ENCODE measurements at places on chromosomes 6 and 20. TPM values are rescaled to one million over a fixed set of nuclear protein-coding genes. Genes with fewer than 3 reads are reported as not detected.

GRCh38 chr6:43070028-43070632 is 6.0 kb upstream of the PTK7 start:
- DNase-seq = peak; percentile 77

DNA sequence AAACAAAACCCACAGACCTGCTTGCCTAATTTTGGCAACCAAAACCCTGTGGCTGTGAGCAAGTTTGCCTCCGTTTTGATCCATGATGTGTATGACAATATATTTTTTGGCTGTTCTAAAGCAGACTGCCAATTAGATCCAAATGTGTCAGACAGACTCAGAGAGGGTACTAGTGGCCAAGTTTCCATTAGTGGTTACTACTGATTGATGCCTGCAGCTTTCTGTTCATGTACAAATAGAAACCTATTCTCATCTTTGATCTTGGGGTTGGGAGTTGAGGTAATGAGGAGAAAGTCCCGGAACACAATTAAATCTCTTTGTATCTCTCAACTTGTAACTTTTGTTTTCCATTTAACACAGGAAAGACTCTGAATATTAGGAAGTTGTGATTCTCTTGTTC is 100.9 kb downstream of the RNF144B start:
- DNase-seq = peak; percentile 16

DNA sequence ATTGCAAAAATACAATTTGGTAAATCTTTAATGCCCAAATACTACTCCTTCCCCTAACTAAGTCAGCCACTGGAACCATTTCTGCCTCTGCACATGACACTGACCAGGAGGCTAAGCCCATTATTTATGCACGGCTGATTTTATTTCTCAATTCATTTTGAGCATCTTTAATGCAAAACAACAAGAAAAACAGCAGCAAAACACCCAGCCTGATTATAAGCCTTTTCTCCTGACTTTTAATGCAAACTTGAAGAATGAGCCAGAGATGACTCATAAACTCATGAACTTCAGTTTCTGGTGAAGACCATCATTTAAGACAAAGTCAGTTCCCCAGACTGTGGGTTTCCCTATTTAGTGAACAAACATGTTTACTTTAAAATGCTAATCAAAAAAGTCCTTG is 51.6 kb downstream of the CYP24A1 start:
- DNase-seq = peak; percentile 82

DNA sequence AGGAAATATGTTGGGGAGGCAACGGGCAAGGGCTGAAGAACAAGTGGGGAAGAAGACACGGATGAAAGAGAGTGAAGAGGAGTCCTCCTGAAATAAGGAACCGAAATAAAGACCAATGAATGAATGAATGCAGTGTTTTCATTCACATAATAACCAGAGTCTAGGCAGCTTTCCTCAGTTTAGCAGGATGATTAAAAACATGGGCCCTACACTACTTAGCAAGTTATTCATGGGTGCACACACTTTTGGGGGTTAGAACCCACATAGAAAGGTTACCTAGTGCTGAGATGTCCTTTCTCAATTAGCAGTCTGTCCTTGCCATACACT is 5.9 kb upstream of the FUCA2 start:
- no peak for DNase-seq

DNA sequence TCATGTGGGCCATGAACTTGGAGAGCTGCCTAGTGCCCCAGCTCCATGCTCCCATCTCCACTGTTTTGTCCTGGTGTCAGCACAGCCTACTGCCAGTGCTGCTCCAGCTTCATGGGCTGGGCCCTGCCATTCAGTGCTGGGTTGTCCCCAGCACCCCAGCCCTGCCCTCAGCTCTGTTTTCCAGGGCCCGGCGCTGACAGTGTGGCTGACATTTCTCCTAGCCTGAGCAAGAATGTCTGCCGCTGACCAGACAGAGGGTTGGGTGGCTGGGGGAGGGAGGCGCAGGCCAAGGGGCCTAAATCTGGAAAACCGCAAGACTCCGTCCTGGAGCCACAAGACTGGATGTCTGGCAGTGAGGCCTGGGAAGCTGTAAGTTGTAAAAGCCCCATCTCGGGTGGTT is 78.9 kb downstream of the DHX35 start:
- DNase-seq = no peak

GRCh38 chr20:5109276-5109675 is 10.5 kb downstream of the PCNA start:
- DNase-seq = no peak

DNA sequence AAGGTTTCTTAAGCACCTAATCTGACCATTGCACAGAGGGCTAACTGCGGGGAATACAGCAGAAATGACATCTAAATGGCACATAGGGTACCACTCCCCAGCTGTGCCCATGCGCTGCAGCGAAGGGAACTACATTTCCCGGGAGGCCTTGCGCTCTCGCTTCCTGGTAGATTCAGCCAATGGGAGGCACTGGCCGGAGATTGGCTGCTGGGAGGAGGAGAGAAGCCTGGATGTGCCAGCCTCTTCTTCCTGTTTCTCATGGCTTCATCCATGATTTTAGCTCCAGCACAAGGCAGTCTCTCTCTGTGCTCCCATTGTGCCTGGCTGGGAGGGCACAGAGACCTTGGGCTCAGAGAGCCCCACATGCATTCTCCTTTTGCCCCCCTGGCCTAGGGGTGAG is 101.7 kb upstream of the FOXA2 start:
- DNase-seq = peak; percentile 82

DNA sequence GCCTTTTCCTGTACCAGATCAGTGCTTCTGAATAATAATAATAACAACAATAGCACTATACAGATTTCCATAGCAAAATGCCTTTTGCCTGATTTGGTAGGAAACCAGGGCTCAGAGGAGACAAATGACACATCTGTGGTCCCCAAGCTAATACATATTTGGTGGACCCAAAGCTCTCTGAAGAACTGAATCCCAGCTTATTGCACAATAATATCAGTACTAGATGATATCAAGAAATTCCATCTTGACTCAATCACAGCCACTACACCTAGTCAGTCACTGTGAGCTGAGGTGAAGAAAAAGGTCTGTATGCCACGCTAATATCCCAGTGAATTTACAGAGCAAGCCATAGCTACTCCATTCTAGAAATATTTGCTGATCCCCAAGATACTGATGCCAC is 270.6 kb upstream of the RIN2 start:
- DNase-seq = no peak

GRCh38 chr6:3450888-3451287 is 6.0 kb downstream of the SLC22A23 start:
- peak; percentile 31 for DNase-seq

DNA sequence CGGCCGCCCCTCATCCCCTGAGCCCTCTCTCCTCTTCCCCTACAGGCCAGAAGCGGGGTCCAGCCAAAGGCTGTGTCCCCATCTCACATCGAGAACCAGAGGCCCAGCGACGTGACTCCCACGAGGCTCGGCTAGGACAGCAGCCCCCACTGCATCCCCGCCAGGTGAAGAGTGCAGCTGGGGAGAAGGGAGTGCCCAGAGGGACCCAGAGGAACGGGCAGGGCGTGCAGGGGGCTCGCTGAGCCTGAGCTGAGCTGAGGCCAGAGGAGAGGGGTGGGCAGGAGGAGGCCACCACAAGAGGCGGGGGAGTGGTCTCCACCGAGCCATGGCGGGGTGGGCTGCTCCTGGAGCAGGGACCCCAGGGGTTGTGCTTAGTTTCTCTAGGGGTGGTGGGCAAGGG is 32.6 kb downstream of the KCNQ2 start:
- DNase-seq = no peak

- DNase-seq = peak; percentile 17
Observed at GRCh38 chr6:95133578-95133977, 443.8 kb upstream of the MANEA start.

GRCh38 chr20:21607971-21608725 is 94.3 kb upstream of the NKX2-2 start:
- DNase-seq = no peak

DNA sequence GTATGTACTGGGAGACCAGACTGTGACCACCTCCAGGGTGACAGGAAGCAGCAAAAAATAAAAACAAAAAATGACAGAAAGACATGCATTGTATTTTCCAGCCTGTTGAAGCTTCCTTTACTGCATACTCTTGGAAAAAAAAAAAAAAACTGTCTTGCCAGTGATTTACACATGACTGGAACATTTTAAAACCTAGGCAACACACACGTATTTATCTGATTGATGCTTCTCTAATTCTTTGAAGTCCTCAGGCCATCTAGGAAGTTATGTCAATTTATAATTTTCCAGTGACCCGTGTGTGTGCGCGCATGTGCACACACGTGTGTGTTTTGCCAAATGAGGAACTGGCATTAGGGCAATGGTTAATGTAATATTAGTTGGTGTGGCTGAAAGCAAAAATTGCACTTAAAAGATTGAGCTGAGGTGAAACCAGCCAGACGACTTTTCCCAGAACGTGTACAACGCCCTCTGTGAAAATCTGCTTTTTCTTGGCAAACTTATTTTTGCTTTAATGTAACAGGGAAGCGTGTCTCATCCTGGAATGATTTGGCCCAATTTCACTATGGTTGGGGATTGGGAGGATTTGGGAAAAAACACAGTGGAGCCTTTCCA is 315.2 kb downstream of the TFAP2A start:
- no peak for DNase-seq

DNA sequence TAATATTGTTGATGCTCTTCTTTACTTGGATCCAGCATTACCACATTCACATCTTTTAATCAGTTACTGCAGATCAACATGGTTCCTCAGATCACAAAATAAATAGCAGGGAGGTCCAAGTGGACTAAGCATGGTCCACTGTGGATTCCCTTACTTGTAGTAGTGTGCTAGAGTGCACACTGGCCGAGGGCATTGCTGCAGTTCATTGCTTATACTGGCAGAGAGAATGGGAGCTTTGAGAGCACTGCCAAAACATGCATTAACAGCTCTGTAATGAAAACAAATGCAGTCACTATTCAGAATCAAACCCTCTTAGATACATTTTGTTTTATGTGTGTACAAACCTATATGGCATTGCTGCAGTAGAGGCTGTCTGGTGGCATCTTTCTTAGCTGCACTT is 471.5 kb downstream of the CD109 start:
- DNase-seq = no peak

DNA sequence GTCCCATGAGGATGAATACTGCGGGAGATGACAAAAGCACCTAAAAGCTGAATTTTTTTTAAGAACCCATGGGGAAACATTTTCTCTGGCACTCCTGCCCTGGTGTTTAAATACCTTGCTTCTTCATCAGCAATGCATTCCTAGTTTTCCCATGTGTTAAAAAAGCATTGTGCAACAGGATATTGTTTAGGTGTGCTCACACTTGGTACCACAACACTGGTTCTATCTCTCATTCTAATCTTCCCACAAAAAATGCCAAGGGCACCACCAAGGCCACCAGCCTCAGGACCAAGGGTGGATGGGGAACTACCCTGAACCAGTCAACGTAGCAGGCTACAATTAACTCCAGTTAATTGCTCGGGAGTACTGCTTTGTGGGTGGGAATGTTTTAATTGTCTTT is 50.9 kb downstream of the ALDH5A1 start:
- no peak for DNase-seq

- no peak for DNase-seq
Observed at GRCh38 chr6:94184666-94185464, 765.5 kb upstream of the EPHA7 start.

DNA sequence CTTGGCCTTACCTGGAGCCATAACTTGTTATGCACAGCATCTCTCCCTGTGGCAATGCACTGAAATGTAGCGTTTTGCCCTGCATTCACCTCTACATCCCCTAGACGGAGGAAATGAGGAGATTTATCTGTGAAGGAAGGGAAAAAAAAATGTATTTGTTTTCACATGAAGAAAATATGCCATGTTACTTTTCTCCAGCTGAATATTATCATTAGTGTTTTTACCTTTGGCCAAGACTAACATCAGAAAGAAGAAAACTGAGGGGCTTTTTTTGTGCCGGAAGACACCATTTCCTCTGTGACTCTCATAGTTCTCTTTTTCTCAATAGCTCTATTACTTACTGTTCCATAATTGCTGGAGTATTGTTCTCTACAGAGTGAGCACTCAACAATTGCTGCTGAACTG is 280.4 kb downstream of the PTPRK start:
- DNase-seq = no peak

DNA sequence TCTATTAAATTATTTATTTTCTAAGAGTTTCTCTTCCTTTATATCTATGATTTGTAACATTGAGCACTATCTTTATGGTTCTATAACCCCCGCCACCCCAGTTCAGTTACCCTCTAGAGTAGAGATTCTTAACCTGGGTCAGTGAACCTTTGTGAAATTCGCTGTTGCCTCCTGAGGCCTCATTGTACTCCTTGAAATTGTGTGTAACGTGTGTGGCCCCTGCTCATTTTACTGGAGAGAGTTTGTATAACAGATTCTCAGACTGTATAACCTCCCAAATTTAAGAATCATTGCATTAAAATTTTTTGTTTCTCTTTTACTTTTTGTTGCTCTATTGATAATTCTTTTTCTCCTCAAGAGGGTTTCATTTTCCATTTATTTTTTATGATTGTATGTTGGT is 65.3 kb downstream of the ADGRG6 start:
- DNase-seq = no peak

DNA sequence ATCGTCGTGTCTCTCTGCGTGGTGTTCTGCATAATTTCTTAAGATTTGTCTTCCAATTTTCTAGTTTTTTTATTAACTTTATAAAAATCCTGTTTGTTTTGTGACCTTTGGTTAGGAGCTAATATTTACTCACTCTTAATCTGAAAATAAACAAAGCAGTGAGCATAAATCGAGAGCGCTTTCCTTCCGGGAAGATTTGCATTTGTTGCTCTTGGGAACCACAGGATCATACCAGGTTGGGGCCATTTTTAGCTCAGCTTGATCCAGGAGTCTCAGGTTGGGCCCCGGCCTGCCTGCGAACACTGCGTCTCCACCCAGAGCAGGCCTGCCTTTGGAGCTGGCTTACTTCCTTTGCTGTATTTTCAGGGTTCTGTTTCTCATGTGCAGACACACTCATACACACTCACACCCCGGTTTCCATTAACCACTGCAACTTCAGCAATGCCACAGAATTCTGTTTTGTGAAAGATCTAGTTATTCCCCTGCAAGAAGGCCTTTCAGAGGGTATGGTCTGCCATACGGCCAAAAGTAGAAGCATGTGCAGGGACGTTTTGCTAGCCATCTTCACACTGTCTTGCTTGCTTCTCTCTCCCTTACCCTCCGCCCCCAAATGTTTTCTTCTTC is 17.3 kb downstream of the BPHL start:
- no peak for DNase-seq

- no peak for DNase-seq
Observed at GRCh38 chr6:69422475-69422874, 374.3 kb downstream of the LMBRD1 start.

Gene DEFB125
- polyA plus RNA-seq = not detected

Gene SLCO4A1
- 0.43 TPM for polyA plus RNA-seq

Gene FAM217A
- polyA plus RNA-seq = not detected

Gene DEFB110
- not detected for polyA plus RNA-seq

Gene MEP1A
- not detected for polyA plus RNA-seq

Gene LY6G6F
- polyA plus RNA-seq = not detected

Gene BANF2
- polyA plus RNA-seq = not detected

Gene HLA-DRA
- 2.0 TPM for polyA plus RNA-seq

Gene ELOVL2
- 0.42 TPM for polyA plus RNA-seq

Gene SOX18
- polyA plus RNA-seq = not detected

Gene BTN1A1
- not detected for polyA plus RNA-seq

Gene HLA-DMB
- polyA plus RNA-seq = not detected

Gene MEI4
- 0.04 TPM for polyA plus RNA-seq

All from GM23248 (cell line).